Spinal cord (tissue), 10 donors: ENCODE measurements at places on chromosomes 6 and 20. TPM values are rescaled to one million over a fixed set of nuclear protein-coding genes. Genes with fewer than 3 reads are reported as not detected.

Gene TMEM170B
- polyA plus RNA-seq: 43.8 TPM

Gene PPT2
- 33.1 TPM for polyA plus RNA-seq

Gene ATAT1
- polyA plus RNA-seq: 175 TPM

Gene RAB23
- 20.2 TPM for polyA plus RNA-seq

Gene APCDD1L
- 0.32 TPM for polyA plus RNA-seq

Gene SYTL3
- polyA plus RNA-seq: 2.0 TPM

Gene TTLL9
- polyA plus RNA-seq: 18.4 TPM

Gene CABLES2
- 22.1 TPM for polyA plus RNA-seq

Gene CDKN1A
- polyA plus RNA-seq: 9.9 TPM

Gene MYB
- 2.0 TPM for polyA plus RNA-seq

Gene TFAP2C
- 0.29 TPM for polyA plus RNA-seq

Gene MYCT1
- polyA plus RNA-seq: 6.2 TPM

Gene PRL
- 1.1 TPM for polyA plus RNA-seq

Gene ZBP1
- 0.14 TPM for polyA plus RNA-seq

Gene CRISP3
- polyA plus RNA-seq: not detected

Gene MOG
- polyA plus RNA-seq: 225 TPM

Gene AHCY
- polyA plus RNA-seq: 80.0 TPM

Gene SLC26A8
- polyA plus RNA-seq: 5.5 TPM

Gene MYH7B
- 6.4 TPM for polyA plus RNA-seq
